NCI-H1092 treated with DMSO at 0.1 percent for 48 hours (cell line): ENCODE measurements at places on chromosomes 5 and 9.

GRCh38 chr5:158560170-158560569 lies 539.5 kb downstream of the EBF1 start:
- no peak for DNase-seq

DNA sequence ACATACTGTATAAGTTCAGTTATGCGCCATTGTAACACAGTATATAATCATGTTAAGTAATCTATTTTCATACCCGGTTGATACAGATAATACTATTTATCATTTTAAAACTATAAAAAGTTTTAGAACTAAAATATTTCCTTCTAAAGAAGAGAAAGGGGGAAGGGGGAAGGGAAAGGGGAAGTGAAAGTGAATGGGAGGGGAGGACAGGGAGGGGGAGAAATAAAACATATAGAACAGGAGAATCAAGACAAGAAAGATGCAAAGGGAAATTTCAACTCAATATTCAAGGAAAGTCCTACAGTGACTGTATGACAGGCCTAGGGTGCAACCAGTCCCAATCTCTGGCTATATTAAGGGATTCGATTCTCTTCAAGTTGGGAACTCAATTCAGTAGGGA lies 1278.8 kb downstream of the MAT2B start:
- DNase-seq: no peak

DNA sequence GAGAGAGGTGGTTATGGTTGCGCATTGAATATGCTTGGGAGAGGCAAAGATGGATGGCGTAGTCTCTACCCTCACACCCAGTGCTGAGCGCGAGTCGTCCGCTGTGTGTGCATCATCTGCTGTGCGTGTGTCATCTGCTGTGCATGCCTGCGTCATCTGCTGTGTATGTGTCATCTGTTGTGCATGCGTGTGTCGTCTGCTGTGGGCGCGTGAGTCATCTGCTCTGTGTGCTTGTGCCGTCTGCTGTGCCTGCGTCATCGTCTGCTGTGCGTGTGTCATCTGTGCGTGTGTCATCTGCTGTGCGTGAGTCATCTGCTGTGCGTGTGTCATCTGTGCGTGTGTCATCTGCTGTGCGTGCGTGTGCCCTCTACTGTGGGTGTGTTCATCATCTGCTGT lies 68.0 kb upstream of the IRX4 start:
- DNase-seq: no peak

DNA sequence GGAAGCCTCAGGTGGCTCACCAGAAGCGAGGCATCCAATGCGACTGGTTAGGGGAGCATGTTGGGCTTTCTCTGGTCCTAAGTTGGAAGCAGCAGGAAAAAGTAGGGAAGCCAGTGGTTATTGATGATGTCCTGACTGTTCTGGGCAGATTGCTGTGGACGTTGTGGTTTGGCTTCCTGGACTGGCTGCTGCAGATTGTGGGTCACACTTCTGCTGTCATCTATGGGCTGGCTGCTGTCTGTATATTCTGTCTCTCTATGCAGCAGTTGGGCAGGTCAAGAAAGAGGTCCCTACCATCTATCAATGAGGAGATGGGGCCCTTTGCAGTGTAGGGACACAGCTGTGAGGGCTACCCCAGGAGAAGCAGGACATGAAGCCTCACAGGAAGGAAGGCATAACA lies 13.5 kb upstream of the MARCHF6 start:
- no peak for DNase-seq

GRCh38 chr5:7546555-7546954 lies 150.6 kb downstream of the ADCY2 start:
- DNase-seq: no peak

DNA sequence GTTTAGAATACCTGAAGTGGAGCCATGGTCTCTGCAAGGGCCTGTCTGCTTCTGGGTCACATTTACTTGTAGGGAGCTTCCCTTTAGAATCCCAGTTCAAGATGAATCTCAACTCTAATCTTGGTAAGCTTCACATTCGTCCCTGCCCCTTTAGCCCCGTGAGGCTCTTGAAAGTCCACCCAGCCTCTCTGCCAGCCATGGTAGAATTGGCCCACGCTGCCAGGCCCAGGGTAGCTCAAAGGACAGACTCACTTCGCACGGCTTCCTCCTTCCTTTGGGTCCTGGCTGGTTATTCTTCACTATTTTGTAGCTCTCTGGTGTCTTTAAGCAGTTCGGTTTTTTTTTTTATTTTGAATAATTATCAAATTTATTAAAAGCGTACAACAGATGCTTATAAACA lies 28.6 kb upstream of the NKX2-5 start:
- DNase-seq: no peak

DNA sequence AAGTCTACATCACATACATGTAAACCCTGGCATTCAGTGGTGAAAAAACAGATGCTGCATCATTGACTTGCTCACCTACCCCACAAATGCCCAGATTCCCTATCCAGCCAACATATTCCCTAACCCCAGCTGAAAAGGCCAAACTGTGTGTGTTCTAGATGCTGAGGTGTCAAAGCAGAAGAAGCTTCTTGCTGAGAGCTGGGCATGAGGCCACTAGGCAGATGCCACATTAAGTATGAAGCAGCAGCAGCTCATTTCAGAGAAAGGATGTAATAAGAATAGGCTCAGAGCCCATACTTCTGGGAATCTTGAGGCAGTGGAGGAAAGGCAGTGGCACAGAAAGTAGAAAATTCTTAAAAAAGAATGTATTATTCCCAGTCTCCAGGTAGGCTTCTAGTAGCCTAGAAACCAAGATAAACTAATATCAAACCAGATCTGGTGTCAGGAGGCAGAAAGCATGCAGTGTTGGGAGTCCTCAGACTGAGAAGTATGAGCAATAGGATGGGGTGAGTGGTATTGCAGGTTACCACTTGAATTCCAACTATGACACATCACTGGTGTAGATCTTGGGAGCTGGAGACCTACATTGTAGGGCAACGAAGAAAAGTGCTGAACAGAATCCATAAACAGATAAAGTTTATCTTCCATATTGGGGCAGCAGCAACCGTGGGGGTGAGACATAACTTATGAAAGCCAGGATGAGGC lies 71.9 kb upstream of the GRHPR start:
- DNase-seq: no peak
